ENCODE measurements at places on chromosomes 1 and 21.
A peak's percentile ranks its signal among the peaks of the same experiment; 100 is the strongest.

GRCh38 chr1:235448616-235449015 lies 55.6 kb downstream of the B3GALNT2 start:
- DNase-seq = no peak

DNA sequence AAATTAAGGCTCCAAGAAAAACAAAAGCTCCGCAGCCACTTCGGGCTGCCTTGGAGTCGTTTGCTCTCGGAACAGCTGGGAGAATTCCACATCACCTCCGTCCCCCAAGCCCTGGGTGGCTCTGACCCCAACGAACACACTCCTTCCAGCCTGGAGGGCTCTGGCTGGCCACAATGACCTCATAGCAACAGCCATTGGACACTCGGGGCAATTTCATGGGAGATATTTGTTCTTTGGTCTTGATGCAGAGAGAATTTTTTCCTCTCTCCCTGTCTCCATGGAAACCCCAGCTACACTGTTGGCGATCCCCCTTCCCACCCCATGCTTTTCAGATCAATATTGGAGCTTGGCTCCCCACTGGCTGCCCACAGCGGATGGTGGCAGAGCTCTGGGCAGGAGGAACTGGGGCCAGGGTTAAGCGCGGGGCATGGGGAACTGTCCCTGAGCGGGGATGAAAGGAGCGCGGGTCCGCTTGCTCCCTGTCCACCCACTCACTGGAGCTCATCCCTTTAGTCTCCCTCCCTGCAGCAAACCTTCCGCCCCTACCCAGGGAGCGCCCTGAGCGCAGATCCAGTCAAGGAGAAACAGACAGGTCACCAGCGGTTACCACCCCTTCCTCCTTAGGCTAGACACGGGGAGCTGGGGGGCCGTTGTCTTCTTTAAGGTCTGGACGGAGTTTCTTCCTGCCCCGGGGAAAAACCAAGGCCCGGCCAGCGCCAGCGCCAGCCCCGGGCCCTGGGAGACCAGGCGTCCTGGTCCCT lies 1.2 kb downstream of the WNT4 start:
- DNase-seq = no peak

DNA sequence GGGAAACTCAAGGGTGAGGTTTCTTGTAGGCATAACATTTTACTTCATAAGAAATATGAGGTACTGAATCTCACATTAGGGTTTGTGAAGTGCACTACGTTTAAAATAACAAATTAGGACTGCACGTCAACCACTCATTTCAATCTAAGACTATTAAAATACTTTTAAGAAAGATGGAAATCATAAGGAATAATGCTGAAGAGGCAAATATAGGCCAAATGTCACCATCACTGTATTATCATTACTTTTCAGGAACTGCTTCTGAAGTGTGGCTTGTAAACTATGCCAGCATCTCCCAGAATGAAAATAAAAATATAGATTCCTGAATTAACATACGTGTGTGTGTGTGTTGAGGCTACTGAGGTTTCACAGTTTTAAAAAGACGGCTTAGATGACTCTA lies 56.8 kb downstream of the INTS7 start:
- no peak for DNase-seq

DNA sequence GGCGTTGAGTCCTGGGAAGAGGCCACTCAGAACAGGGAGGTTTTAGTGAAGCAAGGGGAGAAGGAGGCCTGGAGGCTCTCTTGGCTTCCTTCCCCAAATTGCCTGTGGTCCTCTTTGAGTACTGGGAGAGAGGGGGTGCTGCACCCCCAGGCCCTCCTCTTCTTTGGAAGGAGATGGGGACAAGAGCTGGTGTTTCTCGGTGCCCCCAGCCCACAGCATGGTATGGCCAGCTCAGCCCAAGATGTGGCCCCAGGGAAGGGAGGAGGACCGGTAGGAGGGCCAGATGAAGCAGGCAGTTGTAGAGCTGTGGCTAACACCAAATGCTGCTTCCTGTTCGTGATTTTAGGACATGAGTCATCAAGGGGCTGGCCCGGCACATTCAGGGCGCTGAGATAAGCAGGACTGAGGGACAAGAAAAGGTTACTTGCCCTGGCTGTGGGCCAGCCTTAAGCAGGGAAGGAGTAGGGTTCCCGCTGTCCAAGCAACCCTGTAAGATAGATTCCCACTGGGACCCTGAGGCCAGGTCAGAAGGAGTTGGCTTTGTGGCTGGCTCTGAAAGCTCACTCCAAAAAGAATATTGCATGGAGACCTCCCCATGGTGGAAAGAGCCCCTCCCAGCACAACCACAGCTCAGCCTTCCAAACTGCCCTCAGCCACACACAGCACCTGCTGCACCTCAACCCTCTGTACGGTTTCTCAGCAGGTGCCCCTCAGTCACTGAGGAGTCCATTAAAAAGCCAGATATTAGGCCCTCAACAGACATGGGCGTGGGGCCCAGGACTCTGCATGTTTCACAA lies 4.9 kb upstream of the TNFRSF1B start:
- DNase-seq = peak; percentile 93

DNA sequence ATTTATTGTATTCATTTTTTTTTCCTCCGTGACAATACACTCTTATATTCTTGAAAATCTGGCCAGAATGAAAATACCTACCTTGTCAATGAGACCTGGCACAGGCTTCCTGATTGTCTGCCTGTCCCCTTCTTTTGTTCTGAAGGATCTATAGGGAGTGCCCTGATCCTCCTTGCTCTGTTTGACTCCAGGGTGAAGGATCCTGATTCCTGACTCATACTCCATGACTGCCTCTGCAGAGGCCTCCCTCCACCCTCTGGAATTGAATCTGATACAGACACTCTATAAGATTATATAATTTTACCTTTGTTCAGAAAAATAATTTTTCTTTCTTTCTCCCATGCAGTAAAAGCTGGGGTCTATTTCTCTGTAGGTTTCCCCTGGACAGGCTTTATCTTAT lies 116.2 kb downstream of the HMCN1 start:
- DNase-seq = peak; percentile 12

GRCh38 chr1:248808876-248809275 lies 16.8 kb downstream of the SH3BP5L start:
- no peak for DNase-seq

GRCh38 chr1:65309304-65310077 lies at the start of gene DNAJC6:
DNAJC6 (plus strand) TSS chr1:65309543; CDS start chr1:65309746, 203 bp downstream.
- DNase-seq = peak; percentile 61

- no peak for DNase-seq
Observed at GRCh38 chr1:60274422-60275290, 201.1 kb upstream of the C1orf87 start.
